ENCODE measurements at places on chromosomes 4 and X.

DNA sequence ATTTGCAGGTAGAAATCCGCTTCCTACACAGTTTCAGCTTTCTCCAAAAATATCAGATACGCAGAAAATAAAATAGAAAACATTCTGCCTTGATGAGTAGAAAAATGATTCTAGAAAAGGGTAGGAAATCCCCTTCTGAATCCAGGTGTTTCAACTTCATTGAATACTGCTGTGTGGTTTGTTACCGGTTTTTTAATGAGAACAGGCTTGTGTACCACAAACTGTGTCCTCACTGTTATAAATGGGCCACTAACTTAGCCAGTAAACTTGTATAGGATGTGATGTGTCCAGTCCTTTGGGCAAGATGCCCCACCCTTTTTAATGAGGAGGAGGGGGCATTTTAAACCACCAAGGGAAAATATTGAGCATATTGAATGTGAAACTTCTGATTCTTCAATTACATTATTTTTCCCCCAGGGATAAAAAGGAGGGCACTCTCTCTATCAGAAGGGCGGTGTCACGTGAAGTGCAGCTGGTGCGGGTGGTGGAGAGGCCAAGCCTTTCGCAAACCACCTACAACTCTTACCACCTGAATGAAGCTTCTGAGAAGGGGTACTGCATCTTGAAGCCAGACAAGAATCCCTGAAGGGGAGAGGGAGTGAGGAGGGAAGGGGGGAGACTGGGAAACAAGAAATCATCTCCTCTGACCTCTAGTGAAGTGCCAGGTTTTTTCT, 4.5 kb downstream of the CXXC4 start:
- no peak for DNase-seq

DNA sequence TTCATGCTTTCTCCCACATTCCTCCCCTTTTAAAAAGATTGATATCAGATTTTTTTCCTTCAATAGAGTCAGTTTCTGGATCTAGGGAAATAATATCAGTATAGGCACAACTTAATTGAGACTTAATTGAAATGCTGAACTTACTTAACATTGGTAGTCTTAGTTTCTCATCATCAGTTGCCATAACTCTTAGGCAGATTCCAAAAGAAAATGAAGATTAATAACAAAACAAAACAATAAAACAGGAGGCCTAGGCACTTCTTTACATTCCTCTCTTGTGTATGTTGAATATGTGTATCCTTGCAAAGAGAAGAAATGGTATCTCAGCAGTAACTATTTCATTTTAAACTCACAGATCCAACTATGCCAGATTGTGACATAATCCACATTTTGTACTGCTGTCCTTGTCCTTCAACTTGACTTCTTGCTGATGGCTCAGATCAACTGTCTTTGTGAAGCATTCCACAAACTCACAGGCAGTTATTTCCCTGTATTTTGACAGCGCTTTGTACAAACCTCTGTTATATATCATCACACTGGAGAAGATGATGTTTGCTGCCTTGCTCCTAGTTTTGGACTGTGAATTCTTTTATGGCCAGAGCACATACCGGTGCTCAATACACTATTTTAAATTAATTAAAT, 9.1 kb upstream of the SLC9B2 start:
- DNase-seq, result no peak

DNA sequence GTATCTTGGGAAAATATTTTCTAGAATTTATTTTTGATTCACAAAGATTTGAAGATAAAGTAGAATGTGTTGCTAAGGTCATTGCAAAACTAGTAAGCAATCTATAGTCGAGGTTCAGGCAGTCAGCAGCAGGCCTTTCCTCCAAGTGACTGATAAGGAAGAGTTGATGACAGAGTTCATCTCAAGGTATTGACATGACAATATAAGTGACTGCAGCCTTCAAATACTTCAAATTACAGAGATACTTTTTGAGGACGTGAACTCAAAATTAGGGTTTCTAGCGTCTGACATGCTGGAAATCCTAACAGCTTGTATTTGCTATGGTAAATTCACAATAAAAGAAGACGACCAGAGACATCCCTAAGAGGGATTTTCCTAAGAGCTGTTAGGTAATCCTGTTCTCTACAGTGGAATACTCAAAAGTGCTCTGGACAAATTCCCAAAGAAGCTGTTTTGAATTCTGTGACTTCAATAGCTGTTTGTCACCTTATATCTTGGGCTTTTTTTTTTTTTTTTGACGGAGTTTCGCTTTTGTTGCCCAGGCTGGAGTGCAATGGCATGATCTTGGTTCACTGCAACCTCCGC, 7.4 kb downstream of the ARHGAP10 start:
- DNase-seq, result no peak

DNA sequence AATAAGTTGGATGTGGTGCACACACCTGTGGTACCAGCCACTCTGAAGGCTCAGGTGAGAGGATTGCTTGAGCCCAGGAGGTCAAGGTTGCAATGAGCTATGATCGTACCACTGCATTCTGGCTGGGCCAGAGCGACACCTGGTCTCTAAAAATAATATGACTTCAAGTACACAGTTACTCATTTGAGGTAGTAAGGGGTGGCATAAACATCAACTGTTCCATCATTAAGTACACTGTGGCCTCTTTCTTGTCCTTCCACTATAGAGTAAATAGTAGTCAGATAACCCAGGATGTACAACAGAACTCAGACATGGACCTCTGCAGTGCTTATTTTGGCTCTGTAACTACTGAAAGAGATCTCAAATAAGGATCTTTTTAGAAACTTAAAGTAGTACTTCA, 10.6 kb downstream of the FAM9B start:
- DNase-seq, result no peak

- DNase-seq, result no peak
Observed at GRCh38 chr4:10492464-10492863, 35.2 kb upstream of the ZNF518B start.

DNA sequence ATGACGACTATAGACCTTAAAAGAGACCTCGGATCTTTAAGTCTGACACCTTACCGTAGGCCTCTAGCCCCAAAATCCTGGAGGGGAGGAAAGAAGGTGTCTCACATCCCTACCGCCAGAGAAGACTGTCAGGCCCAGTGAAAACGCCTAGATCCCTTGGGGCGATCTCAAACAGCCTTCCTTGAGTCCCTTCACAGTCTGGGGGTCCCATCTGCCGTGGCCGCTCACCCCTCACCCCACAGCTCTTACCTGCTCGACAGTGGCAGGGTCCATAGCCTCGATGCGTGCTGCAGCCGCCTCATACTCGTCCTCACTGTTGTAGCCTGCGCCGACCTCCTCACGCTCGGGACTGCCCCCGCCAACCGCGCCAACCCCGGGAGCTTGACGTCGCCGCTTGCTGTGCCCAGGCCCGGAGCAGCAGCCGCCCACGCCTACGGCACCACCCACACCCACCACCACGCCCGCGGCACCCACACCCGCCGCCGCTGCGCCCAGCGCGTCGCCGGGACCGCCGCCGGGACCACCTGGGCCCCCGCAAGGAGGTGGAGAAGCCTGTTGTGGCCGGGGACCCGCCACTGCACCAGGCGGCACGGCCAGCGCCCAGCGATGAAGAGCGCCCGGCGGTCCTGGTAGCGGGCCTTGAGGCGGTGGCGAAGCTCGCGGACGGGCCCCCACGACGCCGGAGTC, 536 bp downstream of the OTUD5 start:
- no peak for DNase-seq

- DNase-seq, result no peak
Observed at GRCh38 chr4:188428935-188429334, 289.7 kb downstream of the TRIML1 start.

DNA sequence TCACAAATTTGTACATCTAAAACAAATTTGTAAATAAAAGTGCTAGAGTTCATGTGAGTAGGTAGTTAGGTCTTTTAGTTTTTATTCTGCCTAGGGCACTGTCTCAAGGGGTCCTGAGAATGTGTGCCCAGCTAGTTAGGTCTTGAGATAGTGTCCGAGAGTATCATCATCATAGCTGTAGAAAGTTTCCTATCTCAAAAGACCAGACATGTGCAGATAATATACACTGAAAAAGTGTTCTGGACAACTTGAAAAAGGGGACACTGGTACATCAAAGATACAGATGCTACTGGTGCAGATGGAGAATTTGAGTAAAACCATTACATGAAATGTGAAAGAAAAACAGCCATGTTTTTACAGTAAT, 1.8 kb upstream of the ZCCHC4 start:
- no peak for DNase-seq

DNA sequence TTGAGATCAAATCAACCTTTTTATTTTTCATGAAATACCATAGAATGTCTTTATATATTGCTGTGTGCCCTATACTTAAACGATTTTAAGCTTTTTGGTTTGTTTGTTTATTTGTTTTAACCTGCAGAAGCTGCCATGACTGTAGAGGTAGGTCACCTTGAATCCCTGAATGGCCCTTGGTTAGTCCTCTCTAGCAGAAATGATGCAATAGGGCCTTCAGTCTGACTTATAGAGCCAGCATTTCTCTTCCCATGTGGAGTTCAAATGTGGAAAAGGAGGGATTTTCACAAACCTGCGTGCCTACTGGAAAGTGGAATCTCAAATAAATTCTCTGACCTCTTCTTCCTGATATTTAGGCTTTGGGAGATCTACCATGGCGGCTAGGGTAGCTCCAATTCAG, 327.9 kb downstream of the MAPK10 start:
- DNase-seq, result no peak

DNA sequence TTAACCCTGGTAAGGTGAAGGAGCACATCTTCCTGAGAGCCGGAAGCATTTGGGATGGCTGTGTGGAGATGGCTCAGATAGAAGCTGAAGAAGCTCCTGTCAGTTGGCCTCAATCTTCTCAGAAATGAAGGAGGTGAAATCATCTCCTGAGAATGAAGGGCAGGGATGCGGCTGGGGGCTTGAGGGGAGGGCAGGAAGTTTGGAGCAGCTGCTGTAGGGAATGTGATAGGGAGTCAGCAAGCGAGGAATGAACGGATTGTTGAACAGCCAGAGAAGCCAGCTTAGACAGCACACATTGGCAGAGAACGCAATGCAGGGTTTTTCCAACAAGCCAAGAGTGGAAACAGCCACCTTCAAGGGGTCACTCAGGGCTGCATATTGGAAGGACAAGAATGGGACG, 10.0 kb downstream of the KCNE5 start:
- no peak for DNase-seq

- no peak for DNase-seq
Observed at GRCh38 chr4:25060241-25060962, 29.7 kb upstream of the LGI2 start.

- no peak for DNase-seq
Observed at GRCh38 chrX:68714856-68715255, 67.4 kb downstream of the STARD8 start.

DNA sequence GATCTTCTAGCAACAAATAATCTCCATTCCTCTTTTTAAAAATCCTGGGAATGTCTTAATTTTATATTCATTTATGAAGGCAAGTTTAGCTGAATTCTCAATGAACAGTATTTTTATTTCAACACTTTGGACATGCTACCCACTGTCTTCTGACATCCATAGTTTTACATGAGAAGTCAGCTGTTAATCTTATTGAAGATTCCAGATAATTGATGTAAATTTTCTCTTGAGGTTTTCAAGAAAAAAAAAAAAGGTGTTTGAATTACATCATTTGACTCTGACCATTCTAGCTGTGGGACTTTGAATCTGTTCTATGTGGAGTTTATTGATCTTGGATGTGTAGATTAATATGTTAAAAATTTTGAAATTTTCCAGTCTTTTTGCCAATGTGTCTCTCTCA, 28.0 kb downstream of the PDHA2 start:
- no peak for DNase-seq

GRCh38 chr4:34417160-34417559, 1827.2 kb downstream of the ARAP2 start:
- DNase-seq, result no peak

- no peak for DNase-seq
Observed at GRCh38 chrX:155334486-155335336, at the start of gene CLIC2. TSS of gene CLIC2 (minus strand) at chrX:155334614. CDS start at chrX:155334427, 187 bp downstream.

- DNase-seq, result no peak
Observed at GRCh38 chr4:152807294-152807829, 27.6 kb downstream of the ARFIP1 start.

- DNase-seq, result no peak
Observed at GRCh38 chrX:68232206-68232605, 201.1 kb downstream of the OPHN1 start.

- no peak for DNase-seq
Observed at GRCh38 chr4:173652283-173652931, 122.4 kb upstream of the HAND2 start.

DNA sequence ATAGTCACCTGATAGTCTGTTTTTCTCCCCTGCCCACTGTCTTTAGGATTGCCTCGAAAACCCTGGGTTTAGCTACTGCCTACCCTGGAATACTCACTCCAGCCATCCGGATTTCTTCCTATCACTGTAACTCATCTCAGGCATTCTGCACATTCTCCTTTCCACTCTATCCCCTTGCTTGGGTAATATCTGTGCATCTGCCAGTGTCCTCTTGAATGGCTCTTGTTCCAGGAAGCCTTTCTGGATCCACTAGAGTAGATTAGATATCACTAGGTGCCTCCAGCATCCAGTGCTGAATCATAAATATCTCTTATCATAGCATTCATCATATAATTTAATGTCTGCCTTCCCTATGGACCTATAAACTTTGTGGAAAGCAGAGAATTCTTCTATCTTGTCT, 17.1 kb upstream of the GALNT7 start:
- no peak for DNase-seq
